ENCODE measurements at places on chromosomes 7 and 10.

DNA sequence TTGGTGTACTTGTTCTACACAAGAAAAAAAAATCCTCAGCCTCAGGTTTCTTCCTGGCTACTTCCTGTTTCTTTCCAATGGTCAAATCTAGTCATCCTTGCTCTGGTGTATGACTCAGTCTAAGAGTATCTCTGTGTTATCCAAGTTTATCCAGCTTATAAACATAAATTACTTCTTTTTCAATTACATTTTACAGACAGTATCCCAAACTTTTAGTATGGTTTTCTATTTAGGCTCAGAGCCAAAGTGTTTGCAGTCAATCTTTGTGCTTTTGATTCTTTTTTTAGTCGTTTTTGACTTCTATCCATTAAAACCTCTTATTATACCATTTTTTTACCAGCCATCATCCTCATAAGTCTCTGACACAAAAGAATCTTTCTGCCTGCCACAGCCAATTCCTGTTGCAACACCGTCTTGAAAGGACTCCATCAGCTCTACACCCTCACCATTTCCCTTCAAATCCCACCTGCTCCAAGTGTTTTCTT is 294.6 kb downstream of the PTEN start:
- peak; percentile 86 for DNase-seq

- peak; percentile 29 for DNase-seq
Observed at GRCh38 chr10:42836771-42837468, 54.3 kb downstream of the BMS1 start.

- DNase-seq = no peak
Observed at GRCh38 chr7:14218338-14218737, 228.9 kb upstream of the ETV1 start.

DNA sequence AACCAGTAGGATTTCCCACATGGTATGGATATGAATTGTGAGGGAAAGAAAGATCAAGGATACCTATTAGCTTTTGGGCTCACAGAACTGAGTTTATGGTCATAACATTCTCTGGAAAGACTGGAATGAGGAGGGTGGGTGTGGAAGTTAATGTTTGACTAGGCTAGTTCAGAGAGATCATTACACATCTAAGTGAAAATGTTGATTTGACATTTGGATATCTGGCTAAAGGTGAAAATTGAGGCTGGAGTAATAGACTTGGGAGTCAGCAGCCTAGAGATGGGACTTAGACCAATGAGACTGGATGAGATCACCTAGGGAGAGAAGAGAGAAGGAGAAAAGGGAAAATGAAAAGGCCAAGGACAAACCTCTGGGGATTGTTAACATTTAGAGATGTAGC is 437.3 kb downstream of the CCSER2 start:
- no peak for DNase-seq

DNA sequence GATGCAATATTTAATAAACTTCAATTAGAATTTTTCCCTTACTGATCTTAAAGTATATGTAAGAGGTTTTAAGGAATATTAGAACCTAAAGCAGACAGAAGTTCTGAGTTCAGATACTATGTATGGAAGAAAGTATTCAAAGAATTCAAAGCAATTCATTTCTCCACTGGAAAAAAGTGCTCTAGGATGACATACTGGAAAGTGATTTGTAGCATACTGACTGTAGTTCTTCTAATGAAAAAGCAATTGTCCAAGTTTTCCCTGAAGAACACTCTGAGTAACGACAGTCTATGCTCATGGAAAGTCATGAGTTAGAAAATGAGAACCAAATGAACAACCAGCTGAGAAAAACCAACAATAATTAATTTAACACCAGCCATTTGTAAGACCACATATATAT is 180.8 kb upstream of the SLC26A5 start:
- no peak for DNase-seq

GRCh38 chr7:3896169-3896765 is 595.2 kb downstream of the SDK1 start:
- no peak for DNase-seq

GRCh38 chr10:62912086-62912485 is 95.9 kb upstream of the EGR2 start:
- DNase-seq = no peak

GRCh38 chr10:43809211-43809930 is 160.7 kb upstream of the ZNF32 start:
- peak; percentile 61 for DNase-seq

DNA sequence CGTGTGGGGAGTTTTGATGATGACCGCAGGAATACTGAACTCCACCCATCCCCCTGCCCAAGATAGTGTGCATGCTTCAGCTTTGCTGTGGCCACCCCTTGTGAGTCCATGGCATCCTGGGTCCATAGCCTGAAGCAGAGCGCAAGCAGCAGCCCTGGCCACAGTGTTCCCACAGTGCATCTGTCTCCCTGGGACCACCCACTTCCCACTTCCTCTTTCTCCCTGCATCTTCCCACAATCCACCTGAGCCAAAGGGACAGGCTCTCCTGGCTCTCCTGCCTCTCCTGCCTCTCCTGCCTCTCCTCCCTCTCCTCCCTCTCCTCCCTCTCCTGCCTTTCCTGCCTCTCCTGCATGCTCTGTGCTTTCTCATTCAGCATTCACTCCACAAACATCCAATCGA is 150.7 kb downstream of the PAXIP1 start:
- DNase-seq = no peak

- DNase-seq = no peak
Observed at GRCh38 chr7:1505731-1506550, 1.8 kb upstream of the INTS1 start.

- DNase-seq = no peak
Observed at GRCh38 chr7:151457534-151457933, 17.6 kb upstream of the CRYGN start.

GRCh38 chr7:22338877-22339276 is 18.1 kb downstream of the RAPGEF5 start:
- DNase-seq = no peak

GRCh38 chr7:3089493-3089892 is 45.8 kb upstream of the CARD11 start:
- DNase-seq = peak; percentile 26

- no peak for DNase-seq
Observed at GRCh38 chr7:77223261-77223660, 23.6 kb upstream of the FGL2 start.

DNA sequence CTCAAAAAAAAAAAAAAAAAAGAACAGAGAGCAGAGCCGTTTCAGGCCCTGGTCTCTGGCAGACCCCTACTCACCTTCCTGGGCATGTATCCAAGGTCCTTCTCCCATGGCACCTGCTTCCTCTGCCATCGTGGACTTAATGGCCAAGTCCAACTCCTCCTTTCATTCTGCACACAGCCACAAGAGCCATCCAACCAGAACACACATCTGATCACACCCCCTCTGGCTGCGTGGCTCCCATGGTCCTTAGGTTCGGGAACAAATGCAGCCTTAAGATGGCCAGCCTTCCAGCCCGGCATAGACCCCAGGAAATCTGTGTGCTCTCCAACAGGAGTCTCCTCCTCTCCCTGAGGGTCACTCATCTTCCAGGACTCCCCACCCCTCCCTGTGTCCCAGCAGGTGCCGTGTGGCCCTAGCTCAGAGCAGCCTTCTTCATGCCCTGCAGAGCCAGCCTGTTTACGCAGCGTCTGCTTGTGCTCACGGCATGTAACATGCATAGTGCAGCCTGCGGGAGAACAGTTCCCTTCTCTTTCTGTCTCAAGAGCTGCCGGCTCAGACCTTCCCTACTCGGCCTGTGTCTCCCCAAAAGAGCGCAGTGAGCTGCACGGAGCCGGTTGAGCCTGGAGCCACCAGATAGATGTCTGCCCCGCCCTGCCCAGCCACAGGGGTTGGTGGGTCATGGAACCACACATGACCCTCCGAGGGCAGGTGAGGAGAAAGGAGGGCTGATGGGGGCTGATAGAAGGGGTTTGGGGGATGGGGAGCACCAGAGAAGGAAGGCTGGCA is 157.3 kb downstream of the NRF1 start:
- no peak for DNase-seq

DNA sequence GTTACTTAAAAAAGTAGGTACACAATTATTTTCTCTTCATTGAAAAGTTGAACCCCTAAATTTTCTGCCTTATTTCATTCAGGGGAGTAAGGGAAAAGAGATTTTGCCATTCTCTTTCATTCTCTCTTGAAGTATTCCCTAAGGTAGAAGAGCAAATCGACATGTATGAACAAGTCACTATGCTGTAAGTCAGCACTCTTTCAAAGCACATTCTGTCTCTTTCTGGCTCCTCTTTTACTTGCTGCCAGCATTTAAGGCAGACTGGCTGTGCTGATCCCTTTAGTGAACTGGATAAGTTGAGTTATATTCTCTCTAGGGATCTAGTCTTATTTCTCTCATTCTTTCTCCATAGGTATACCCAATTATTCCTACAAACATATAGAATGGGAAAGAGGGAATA is 222.3 kb upstream of the ZWINT start:
- no peak for DNase-seq

DNA sequence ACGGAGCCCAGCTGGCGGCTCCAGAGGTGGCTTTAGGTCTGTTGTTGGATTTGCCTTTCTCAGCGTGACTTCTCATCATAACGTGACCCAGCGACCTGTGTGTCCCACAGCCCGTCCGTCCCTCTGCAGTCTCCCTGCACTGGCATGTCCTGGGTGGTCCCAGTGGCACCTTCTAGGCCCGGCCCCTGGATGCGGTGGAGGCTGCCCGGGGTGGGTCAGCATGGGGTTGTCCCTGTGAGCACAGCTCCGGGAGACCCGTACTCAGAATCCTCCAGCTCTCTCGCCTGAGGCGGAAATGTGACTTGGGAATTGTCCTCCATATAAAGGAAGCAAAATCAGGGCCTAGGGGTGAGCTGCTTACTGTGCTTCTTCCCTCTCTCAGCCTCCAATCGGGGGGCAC is 25.6 kb upstream of the AP5Z1 start:
- no peak for DNase-seq

DNA sequence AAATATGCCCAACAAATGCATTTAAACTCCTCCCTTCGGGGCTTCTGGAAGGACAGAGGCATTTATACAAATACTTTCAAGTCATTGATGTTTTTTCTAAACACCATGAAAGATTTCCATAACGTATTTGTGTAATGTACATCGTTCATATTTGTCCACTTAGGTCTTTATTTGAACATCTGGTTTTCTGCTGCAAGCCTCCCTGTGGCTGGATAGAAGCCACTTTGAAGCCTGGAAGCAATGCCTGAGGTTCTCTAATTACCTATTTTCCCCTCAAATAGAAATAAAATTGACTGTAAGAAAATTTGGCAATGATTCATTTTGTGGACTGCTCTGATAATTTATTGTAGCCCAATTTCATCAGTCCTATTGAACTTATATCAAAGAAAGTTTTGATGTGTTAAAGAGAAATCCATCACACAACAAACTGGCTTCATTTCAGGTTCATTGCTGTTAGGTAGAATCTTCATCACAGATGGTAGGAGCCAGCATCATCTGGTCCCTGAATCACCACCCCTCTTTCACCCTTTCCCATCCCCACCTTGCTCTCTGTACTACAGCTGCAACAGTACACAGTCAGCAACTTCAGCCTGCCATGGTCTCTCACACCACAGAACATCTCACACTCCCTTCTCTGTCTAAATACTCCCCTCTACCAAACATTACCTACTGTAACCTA is 186.0 kb upstream of the MGMT start:
- no peak for DNase-seq

DNA sequence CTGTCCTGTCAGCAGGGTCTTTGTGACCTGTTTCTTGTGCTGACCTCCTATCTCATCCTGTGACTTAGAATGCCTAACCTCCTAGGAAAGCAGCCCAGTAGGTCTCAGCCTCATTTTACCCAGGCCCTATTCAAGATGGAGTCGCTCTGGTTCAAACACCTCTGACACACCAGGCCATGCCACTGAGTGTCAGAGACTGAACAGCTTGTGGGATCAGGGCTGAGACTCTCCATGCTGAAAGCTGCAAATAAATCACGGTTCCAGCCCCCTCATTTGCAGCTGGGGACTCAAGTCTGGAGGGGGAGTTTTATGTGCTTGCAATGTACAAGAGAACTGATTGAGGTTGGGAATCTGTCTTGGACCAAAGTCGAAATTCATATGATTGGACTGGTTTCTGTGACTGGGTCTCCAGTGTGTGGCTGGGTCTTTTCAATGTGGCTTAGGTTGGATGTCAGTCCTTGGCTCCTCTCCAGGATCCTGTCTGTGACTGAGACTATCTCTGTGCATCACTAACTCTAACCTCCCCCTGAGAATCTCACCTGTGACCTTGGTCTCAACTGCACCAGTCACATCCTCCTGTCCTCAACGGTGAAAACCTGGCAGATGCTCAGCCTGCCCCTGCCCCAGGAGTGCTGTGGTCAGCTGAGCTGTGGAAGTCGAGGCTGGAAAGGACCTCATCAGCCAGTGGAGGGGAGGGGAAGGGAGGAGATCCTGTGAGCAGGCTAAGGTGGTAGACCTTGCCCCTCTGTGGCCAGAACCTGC is 11.7 kb downstream of the PRF1 start:
- no peak for DNase-seq

GRCh38 chr7:36057323-36057722 is 95.7 kb upstream of the EEPD1 start:
- DNase-seq = no peak

GRCh38 chr7:4758111-4758510 is 17.3 kb upstream of the AP5Z1 start:
- DNase-seq = no peak

- DNase-seq = no peak
Observed at GRCh38 chr7:73359306-73359705, 31.3 kb downstream of the FKBP6 start.

GRCh38 chr7:45073786-45074527 is 14.8 kb downstream of the NACAD start:
- no peak for DNase-seq

GRCh38 chr7:86282014-86282682 is 361.6 kb upstream of the GRM3 start:
- DNase-seq = no peak

GRCh38 chr10:126500866-126501265 is 112.6 kb upstream of the ADAM12 start:
- peak; percentile 32 for DNase-seq

- no peak for DNase-seq
Observed at GRCh38 chr7:2042650-2043049, 190.1 kb downstream of the MAD1L1 start.

- peak; percentile 49 for DNase-seq
Observed at GRCh38 chr10:50216894-50217293, 34.4 kb downstream of the ASAH2 start.

- no peak for DNase-seq
Observed at GRCh38 chr7:23072922-23073321, 32.7 kb upstream of the KLHL7 start.

Measured in fibroblast of pulmonary artery (primary cell).